ENCODE measurements at places on chromosomes 5 and 9.

DNA sequence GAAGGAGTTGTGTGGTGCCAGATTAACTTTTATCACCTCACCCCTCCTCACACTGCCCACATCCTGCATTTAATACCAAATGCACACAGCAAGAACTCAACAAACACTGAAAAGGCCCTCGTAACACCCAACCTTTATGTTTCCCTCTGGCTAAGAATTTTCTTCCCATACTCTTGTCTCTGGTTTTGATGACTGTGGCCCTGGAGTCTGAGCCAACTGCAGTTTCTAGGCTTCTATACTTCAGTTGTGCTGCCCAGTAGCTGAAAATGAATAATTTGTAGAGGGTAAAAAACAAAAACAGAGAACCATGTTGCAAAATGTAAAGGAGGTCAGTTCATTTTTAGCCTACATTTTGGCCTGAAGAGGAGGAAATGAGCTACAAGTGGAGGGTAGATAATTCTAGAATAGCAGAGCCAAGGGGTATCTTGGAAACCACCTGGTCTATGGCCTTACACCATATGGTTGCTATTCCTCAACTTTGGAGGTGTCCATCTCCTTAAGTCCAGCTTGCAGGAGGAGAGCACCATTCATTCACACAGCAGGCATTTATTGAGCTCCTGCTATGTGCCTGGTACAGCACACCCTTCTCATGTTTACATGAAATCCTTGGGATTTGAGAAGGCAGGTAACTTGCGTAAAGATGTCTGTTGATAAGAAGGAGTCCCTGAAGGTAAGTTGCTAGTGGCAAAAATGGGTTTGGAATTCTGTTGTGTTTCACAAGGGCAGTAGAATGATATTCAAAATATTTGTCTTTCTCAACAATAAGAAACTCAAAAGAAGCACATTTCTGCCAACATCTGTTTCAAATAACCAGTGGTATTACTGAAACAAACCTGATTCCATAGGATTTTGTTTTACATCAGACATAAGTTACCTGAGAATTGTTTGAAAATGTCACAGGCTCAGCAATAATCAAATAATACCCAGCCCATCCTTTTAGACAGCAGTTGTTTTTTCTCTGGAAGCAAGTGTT lies 83.8 kb upstream of the TNFAIP8 start:
- no peak for DNase-seq

DNA sequence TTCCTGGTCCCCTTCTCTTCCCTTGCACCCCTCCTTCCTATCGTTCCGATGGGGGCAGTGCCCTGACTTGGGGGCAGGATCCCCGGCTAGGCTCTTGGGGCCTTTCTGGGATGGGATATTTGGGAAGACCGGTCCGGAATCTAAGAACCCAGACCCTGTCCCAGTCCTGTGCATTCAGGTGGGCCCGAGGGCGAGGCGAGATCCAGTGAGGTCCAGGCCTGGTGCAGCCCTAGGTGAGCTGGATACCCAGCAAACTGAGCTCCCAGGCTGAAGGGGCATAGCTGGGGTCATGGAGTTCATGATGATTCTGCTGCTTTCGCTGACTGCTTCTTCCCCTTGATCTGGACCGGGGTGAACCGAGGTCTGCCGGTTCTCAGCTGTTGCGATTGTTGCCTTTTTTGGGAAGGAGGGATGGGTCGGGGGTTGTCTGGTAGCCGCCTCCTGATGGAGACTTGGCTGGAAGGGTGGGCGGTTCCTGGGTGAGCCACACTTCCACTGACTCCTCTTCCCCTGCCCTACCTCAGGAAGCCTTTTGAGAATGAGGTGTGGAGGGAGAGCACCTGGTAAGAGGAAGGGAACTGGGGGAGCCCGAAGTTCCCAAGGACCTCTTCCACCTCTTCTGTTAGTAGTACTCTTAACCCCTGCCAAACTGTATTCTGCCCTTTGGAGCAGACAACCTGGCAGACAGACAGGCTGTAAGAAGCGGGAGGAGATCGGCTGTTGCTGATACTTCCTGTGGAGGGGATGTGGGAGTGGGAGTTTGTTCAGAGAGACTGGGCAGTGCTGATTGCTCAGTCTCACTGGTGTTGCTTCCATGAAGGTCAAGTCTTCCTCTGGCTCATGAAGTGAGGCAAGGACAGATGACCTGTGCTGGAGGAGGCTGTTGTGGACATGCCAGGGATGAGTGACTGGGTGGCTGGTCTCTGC lies 1.0 kb downstream of the LRRC8A start:
- no peak for DNase-seq

GRCh38 chr9:526904-527591 lies 312.4 kb downstream of the DOCK8 start:
- DNase-seq = no peak

GRCh38 chr9:84146893-84147710 lies 166.5 kb downstream of the RMI1 start:
- DNase-seq = no peak

GRCh38 chr9:121171236-121171635 lies 30.4 kb downstream of the RAB14 start:
- DNase-seq = no peak

- peak; percentile 47 for DNase-seq
Observed at GRCh38 chr9:35605351-35606137, 482 bp downstream of the TESK1 start.

DNA sequence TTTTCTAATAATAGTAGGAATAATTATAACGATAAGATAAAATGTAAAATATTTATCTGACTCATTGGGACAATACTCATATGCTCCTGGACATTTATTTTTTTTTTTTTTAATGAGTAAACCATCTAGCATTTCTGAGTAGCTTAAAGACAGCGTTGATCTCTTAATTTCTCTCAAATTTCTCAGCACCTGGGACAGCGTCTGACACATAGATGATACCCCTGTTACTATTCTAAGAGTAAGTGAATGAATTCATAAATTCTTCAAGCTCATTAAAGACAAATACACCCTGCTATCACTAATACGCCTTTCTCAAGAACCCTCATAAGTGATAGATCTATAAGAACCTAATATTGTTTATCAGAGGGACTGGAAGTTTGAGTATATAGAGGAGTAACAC lies 12.0 kb upstream of the HTR4 start:
- DNase-seq = no peak

- no peak for DNase-seq
Observed at GRCh38 chr9:120714846-120715388, 647 bp upstream of the MEGF9 start.

- no peak for DNase-seq
Observed at GRCh38 chr5:1193591-1193985, 7.8 kb upstream of the SLC6A19 start.

- DNase-seq = no peak
Observed at GRCh38 chr5:165574100-165574499, 2068.7 kb downstream of the MAT2B start.

DNA sequence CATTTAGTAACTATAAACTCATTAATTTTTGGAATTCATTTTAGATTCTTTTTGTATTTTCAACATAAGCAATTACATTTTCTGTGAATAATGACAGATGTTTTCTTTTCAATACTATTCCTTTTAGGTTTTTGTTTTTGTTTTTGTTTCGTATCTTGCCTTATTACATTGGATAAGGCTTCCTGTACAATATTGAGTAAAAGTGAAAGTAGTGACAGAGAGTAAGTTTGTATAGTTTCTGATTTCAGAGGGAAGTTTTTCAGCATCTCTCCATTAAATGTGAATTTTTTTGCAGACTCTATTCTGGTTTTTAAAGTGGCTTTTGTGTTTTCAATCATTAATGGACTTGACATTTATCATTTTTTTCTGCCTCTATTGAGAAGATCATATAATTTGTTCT lies 12.8 kb upstream of the CAMK4 start:
- DNase-seq = no peak

- DNase-seq = no peak
Observed at GRCh38 chr9:129617167-129617566, 3.7 kb downstream of the C9orf50 start.

- no peak for DNase-seq
Observed at GRCh38 chr5:20020247-20020646, 32.2 kb upstream of the CDH18 start.

Measured in activated CD4-positive, CD25-positive, alpha-beta regulatory T cell treated with anti-CD3 and anti-CD28 coated beads, Interleukin-2, amount 50 U/mL, for 72 hours (primary cell).